ENCODE measurements at places on chromosomes 5 and 9.
A peak's percentile ranks its signal among the peaks of the same experiment; 100 is the strongest.

- no peak for DNase-seq
These were observed 2.8 kb upstream of the CCDC125 start for GRCh38 chr5:69335341-69335935.

DNA sequence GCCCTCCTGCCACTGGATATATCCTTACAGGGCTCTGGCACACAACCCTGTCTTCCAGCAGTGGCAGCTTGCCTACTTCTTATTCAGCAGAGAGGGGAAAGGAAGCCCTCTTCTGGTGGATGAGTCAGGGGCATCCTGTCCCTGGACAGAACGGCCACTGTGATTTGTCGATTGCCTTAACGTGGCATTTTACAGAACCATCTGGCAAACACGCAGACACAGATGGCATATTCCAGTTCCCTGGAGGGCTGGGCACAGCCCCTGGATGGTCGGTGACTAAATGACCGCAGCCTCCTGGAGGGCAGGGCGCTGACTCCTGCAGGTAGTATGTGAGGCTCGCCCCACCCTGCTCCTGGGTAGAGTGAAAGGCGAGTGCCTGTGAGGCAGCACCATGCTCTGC is 62.1 kb downstream of the DCP2 start:
- DNase-seq = no peak

- no peak for DNase-seq
These were observed 134.6 kb downstream of the TRIM32 start for GRCh38 chr9:116821633-116822229.

- no peak for DNase-seq
These were observed 146.3 kb downstream of the TTC39B start for GRCh38 chr9:15160673-15161072.

GRCh38 chr9:135079676-135080075 is 7.8 kb upstream of the OLFM1 start:
- no peak for DNase-seq

GRCh38 chr5:141547488-141547887 is 58.6 kb downstream of the PCDHGC5 start:
- no peak for DNase-seq

GRCh38 chr9:98136489-98136888 is 17.5 kb upstream of the TRIM14 start:
- DNase-seq = no peak

DNA sequence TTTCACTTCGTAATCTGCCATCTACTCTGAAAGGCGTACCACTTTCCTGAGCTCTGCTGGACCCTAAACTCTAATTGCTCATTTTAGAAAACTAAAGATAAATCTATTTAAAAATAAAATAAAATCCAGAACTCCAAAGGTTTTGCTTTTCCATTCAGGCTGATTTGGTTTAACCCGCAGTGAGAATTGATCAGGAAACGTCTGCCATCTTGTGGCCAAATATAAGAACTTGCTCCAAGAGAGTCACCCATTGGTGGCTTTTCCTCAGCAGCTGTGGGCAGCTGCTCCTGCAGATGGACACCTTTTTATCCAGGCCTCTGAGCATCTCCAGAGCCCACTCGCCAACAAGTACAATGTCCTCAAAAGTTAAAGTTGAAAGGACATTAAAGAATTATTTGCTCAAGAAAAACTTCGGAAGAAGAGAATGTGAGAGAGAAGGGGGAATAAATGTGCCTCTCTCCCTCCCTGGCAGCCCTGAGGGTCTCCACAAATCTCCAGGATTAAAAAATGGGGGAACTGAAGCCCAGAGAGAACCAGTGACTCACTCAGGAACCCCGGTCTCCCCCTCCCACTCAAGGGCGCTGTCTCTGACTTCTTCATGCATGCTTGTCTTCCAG is 4.1 kb downstream of the SAXO1 start:
- DNase-seq = peak; percentile 38

DNA sequence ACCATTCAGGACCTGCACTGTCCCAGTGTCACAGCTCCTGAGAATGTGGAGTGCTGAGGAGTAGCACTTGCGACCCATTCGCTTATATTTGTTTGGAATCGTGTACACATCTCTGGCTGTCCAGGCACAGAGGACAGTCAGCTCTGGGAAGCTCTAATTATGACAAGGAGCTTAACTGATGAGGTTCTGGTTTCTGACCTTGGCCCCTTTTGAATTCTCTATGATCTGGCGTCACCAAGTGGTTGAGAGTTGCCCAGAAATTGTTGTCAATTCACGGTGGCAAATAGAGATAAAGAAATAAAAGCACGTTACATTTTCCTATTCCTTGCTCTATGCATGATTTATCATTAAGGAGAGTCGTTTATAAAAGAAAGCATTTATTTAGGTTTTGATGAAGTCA is 34.9 kb upstream of the LECT2 start:
- no peak for DNase-seq

DNA sequence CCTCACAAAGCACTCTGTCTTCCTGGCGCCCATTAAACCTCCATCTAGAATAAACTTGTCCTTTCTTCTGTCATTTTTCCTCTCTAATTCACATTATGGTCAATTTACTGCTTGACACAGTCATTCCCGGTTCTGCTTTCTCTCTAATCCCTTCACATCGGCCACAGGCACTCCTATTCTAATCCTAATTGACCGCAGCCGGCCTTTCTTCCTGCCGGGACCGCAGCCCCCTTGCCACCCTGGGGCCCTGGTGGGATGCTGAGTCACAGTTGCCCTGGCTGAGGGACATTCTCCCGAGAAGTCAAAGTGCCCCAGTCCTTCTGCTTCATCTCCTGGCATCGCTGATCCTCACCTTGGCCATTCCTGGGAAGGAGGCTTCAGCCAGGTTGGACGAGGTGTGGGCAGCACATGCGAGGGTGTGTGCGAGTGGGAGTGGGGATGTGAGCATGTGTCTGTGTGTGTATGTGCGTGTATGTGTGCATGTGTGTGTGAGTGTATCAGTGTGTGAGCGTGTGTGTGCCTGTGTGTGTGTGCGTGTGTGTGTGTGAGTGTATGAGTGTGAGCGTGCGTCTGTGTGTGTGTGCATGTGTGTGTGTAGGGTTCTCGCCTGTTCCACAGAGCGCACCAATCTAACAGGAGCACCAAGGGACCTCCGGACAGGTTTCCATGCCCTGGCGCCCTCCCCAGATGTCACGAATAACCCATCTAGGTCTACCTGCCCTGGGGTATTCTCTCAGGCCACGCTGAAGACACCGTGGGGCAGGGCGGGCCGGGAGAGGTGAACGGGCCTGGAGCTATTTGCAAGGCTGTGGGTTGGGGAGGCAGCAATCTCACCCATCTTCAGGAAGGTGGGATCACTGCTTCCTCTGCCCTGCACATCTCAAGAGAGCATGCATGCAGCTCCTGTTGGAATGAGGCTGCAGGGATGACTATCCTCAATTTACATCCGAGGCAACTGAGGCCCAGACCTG is 191.2 kb downstream of the PAX5 start:
- no peak for DNase-seq

DNA sequence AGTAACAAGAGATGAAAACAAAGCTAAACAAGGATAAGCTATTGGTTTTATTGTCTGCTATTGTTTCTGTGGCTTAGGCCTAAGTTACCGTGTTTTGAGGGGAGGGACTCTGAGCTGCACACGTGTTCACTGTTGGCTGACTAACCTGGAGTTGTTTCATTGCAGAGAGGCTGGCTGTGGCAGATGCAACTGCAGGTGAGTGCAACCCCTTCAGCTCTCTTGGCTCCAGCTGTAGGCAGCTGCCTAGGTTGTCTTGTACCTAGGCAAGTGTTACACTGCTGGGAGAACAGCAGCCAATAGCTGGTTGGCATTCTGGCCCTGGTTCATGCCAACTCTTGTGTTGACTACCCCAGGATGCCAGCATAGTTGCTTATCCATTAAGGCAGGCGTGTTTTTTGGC is 17.6 kb upstream of the MATR3 start:
- no peak for DNase-seq

DNA sequence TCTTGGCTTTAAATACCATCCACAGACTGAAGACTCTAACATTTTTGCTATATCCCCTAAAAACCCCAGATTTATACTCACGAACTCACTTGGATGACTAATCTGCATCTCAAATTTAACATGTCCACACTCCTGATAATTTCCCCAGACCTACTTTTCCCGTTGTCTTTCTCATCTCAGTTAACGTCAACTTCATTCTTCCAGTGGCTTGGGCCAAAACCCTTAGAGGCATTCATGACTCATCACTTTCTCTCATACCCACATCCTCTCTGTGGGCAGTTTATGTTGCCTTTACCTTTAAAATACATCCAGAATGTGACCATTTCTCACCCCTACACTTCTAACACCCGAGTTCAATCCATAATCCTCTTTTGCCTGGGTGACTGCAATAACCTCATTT is 96.7 kb downstream of the EDIL3 start:
- DNase-seq = no peak

GRCh38 chr9:105007143-105007542 is 79.2 kb upstream of the ABCA1 start:
- DNase-seq = no peak

- DNase-seq = peak; percentile 64
These were observed 400.0 kb upstream of the ADAMTS16 start for GRCh38 chr5:4740156-4740555.

GRCh38 chr5:36526537-36526936 is 79.9 kb upstream of the SLC1A3 start:
- DNase-seq = no peak

DNA sequence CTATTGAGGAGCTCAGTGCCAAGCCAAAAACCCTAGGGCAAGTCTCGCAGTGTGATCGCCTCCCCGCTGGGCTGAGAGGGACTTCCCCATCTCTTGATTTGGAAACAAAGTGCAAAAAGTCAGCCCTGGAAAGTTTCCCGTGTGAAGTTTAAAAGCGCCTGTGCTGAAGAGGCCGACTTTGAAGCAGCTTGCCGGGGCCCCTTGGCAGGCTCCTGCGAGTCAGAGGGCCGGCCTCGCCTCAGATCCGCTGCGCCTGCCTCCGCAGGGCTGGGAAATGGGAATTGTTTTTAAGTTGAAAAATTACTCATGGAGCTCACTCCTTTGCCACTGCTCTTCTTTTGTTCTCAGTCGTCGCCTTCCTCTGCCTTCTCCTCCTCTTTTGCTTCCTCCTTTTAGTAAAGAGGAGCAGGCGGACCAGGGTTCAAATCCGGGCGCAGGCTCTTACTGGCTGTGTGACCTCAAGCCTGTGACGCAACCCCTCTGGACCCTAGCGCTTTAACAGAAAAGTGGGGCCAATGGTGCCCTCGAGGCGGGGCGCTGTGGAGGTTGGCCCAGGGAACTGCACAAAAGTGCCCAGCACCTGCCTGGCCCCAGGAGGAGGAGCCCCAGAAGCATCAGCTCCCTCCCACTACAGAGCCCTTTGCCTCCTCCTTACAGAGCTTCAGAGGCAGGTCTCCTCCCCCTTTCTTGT is 14.7 kb upstream of the LHX2 start:
- DNase-seq = no peak

DNA sequence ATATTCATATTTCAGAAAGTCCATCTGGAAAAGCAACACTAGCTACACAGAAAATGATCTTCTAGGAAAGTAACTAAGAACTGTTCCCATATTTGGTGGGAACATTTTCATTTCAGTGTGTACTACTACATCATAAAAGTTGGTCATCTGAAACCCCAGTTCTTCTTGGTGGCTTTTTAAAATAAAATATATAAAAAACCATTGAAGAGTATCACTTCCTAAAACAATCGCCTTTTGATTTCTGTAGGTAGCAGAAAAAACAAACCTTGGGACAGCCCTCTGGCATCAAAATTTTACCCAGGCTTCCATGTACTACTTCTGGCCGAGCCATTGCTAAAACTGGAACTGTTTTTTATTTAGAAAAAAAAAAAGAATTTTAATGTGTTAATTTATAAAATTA is 158.5 kb downstream of the MLLT3 start:
- DNase-seq = no peak

Data from NCI-H526 treated with DMSO at 0.1 percent for 48 hours (cell line).